ENCODE measurements at places on chromosomes 12 and 14.

DNA sequence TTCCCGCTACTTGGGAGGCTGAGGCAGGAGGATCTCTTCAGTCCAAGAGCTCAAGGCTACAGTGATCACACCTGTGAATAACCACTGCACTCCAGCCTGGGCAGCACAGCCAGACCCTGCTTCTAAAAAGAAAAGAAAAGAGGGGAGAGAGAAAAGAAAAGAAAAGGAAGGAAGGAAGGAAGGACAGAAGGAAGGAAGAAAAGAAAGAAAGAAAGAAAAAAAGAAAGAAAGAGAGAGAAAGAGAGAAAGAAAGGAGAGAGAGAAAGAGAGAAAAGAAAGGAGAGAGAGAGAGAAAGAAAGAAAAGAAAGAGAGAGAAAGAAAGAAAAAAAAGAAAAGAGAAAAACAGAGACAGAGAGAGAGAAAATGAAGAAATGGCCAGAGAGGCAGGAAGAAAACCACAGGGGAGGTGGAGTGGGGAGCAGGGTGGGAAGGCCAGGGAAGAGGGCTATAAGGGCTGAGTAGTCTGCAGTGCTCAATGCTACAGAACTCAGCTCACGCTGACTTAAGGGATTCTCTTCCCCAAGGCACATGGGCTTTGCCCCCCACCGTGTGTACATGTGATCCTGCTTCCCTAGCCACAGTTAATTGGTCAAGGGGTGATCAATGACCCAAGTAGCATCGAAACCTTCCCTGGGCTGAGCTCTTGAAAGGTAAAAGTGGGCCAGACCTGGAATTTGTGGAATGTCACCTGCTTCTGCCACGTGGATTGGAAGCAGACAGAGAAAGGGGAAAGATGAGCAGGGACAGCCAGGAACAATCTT is 90.4 kb upstream of the TMCC3 start:
- no peak for DNase-seq

- no peak for DNase-seq
These were observed 392.5 kb downstream of the DPF3 start for GRCh38 chr14:72501439-72501838.

DNA sequence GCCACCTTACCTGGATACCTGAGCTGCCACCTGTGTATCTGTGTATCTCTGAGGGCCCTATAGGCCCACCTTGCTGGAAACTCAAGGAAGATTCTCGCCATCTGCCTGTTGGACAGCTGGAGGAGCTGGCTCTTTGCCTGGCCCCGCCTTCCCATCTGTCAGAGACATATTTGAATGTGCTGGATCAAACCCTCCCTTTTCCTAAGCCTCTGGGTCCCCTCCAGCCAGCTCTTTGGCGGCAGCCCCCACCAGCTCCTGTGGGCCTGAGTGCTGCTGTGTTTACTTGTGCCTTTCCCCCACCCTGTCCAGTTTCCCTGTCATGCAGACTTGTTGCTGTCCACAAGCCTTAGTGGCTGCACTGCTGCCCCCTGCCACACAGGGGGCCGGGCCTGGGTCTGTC is 55.9 kb upstream of the SRSF5 start:
- peak; percentile 34 for DNase-seq

DNA sequence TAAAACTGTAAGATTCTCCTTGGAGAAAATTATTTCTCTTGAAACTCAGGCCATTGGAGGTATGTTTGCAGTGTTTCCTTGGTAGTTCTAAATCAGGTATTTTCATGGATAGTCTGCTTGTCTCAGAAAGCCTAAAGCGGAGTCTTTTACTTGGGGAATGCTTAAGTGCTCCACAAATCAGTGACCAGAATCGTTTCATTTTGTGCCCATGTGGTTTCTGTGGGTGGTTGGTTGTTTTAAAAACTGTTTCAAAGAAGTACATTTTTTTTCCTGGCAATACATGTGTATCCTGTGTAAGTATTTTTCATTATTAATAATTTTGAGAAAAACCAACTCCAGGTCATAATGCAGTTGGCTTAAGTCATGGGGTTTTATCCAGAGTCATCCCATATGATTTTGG is 33.6 kb downstream of the CCDC91 start:
- DNase-seq = no peak

GRCh38 chr12:46483572-46484395 is 111.2 kb upstream of the SLC38A2 start:
- no peak for DNase-seq

DNA sequence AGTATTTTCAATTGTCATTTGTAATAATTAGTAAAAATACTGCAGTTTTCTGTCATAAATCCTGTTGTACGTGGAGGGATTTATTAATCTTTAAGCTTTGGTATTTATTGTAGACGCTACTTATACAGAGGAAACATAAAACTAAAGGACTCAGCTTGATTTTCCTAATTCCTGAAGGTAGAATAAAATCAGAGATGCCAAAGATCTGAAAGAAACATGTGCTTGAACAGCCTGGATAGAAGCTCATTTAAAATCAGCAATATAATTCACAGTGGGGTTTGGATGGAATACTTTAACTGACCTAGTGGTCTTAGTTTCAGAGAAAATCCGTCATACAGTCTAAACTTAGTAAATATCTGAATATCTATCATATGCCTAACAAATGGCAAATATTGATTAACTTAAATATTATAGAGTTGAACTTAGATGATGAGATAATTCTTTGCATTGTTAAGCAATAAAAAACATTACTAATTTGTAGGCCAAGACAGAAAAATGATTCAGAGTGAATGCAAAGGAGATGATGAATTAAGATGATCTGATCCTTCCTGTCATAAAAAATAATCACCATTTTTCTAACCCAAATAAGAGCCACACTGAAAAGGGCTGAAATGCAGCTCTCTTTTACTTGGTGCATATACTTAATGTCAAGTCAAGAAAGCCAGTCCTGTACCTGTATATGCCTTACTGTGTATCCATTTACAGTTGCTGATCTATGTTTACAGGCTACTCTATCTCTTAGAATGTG is 397.1 kb upstream of the DCN start:
- DNase-seq = no peak

GRCh38 chr12:70964867-70965510 is 44.5 kb upstream of the PTPRR start:
- DNase-seq = no peak

DNA sequence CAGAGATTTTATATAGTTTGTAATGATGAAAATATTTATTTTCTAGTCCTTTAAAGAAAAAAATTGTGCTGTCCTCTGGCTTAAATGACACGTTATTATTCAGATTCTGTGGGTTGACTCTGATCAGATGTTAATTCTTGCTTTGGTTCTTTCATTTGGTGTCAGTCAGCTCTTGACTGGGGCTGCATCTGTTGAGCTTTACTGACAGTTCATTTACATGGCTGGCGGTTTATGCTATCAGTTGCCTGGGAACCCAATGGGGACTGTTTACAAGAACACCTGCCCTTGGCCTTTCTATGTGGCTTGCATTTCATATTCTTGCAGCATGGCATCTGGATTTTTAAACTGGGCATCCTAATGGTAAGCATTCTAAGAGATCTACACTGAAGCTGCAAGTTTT is 667.1 kb upstream of the FBXO33 start:
- DNase-seq = no peak

DNA sequence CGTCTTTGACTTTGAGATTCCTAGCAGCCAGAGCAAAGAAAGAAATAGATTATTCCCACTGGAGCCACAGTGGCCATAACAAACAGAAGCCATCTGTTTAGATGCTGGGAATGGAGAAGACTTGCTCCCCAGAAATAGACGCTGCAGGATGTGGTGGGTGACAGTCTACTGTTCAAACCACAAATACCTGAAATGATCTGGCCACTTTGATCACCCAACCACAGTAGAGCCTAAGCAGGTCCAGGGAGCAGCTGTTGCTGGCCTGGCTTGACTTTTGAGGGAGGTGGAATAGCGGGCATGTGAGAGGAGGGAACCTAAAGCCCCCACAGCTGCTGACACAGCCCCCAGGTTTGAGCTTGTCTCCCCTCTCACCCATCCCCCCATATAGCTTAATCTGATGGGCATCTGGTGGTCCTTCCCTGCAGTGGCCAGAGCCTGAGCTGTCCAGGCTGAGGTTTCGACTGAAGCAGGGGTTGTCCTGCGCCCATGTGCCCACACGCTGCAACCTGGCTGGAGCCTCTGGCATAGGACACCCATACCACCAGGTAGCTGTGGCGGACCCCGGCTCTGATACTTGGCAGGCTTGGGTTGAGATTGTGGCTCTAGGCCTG is 38.7 kb downstream of the SH2B3 start:
- no peak for DNase-seq

- DNase-seq = no peak
These were observed 115.2 kb upstream of the RAP1B start for GRCh38 chr12:68495336-68496070.

GRCh38 chr12:129207084-129207483 is 353.8 kb downstream of the GLT1D1 start:
- no peak for DNase-seq

GRCh38 chr12:10220398-10221077 is 7.9 kb downstream of the GABARAPL1 start:
- DNase-seq = no peak

GRCh38 chr12:121866331-121866730 is 7.7 kb upstream of the HPD start:
- DNase-seq = no peak

GRCh38 chr14:95897280-95897679 is 20.6 kb downstream of the TUNAR start:
- DNase-seq = no peak

GRCh38 chr12:25319233-25319984 is 68.7 kb upstream of the KRAS start:
- DNase-seq = no peak

- DNase-seq = no peak
These were observed 12.9 kb downstream of the LRIG3 start for GRCh38 chr12:58907391-58907790.

DNA sequence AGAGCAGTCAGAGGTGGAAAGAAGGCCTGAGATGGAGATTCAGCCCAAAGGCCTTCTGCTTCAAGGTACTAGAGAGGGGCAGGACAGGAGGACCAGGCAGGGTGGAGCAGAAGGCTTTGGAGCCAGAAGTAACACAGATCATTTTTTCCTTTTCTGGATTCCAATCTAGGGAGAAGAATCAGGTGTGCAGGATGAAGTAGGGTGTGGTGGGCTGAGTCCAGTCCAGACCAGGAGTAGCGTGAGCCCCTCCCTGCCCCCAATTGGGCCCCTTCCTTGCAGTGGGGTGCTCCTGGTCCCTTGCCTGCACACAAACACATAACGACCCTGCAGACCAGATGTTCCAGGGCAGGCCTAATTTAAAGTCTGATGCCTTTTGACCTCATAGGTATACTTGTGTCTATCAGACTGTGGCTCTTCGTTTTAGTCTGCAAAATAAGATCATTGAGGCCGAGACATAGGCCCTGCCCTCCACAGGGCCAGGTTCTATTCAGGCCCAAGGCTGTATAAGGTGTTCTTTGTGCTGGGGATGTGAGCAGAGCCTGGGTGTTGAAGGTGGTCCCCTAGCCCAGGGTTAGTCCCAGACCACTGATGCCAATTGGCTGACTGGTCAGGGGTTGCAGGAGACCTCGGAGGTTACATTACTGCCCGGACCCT is 1.0 kb upstream of the NYNRIN start:
- no peak for DNase-seq

DNA sequence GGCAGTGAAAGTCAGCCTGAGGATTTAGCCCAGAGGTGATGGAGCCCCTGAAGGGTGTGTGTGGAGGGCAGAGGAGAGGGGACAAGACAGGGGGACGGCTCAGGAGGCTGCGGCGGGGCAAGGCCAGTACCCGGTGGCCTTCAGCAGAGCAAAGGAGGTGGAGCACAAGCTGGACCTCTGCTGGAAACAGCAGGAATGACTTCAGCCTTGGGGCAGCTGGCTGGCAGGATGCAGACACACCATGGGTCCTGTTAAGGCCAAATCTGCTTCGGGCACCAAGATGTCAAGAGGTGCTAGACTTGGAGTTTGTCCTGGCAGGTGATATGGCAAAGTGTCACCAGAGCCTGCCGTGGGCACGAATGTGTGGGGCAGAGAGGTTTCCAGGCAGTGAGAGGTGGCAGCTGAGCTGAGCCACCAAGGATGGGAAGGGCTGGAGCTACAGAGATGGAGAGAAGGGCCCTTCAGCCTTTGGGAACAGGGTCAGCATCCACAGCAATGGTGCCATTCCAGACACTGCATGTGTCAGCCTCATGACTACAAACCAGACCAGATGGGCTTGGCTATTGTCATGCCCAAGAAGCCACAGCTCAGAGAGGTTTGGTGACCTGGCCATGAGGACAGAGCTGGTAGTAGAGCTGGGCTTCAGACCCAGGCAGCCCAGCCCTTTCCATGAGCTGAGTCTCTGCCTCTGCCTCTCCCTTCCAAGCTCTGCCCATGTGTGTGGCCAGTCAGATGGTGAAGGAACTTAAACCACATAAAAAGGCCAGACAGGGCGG is 91.9 kb downstream of the LGMN start:
- no peak for DNase-seq

- DNase-seq = no peak
These were observed 258.4 kb downstream of the PPFIA2 start for GRCh38 chr12:81500788-81501187.

DNA sequence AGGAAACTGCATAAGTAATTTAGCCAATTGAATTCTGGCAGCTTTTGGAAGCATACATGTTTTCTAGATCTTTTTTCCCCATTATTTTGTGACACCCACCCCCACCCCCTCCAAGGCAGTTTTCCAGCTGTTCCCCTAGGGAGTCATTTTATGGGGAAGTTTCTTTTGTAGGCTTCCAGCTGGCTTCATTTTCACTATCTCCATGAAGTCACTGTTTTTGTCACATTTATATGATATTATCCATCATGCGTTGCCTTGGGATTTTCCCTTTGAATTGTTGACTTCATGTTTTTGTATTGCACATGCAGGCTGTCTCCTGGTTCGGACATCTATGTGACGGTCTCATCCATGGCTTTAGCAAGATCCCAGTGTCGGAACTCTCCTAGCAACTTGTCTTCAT is 233.6 kb upstream of the RGS6 start:
- no peak for DNase-seq

- DNase-seq = no peak
These were observed 128.0 kb downstream of the RFLNA start for GRCh38 chr12:124422570-124423523.

DNA sequence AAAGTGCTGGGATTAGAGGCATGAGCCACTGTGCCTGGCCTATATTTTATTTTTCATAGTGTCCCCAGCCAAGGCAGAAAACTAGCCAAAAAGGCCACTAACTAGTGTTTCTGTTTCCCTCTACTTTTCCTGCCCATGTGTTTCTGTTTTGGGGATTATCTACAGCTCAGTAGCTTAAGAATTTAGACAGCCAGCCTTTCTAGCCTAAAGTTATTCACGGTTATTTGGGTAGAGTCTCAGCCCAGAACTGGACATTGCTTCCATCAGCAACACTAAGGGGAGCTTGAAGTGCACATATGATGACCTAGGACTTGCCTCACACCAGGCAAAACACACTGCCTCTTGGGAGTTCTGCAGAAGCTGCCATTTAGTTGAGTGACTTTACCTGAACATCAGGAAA is 17.9 kb downstream of the PROX2 start:
- no peak for DNase-seq

DNA sequence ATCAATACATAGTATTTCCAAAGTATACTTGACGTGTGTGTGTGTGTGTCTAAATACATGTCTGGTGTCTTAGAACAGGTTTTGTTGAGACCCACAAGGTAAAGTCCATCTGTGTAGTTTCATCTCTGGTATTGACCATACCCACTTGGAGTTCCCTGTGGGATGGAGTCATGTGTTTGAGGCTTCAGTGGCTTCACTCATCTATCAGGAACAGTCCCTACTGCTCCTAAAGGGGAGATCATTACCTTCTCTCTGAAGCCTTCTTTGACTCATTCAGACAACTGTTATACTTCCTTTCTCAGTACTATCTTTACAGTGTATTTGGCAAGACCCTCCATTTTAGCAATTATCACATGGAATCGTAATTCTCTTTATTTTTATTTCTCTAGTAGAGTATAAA is 14.2 kb downstream of the RAB21 start:
- no peak for DNase-seq

- DNase-seq = no peak
These were observed 111.6 kb downstream of the RBM19 start for GRCh38 chr12:113854385-113855142.
